ENCODE measurements at places on chromosomes 1 and 21.

- no peak for DNase-seq
Measured at GRCh38 chr1:21298981-21299391, 8.7 kb upstream of the ECE1 start.

DNA sequence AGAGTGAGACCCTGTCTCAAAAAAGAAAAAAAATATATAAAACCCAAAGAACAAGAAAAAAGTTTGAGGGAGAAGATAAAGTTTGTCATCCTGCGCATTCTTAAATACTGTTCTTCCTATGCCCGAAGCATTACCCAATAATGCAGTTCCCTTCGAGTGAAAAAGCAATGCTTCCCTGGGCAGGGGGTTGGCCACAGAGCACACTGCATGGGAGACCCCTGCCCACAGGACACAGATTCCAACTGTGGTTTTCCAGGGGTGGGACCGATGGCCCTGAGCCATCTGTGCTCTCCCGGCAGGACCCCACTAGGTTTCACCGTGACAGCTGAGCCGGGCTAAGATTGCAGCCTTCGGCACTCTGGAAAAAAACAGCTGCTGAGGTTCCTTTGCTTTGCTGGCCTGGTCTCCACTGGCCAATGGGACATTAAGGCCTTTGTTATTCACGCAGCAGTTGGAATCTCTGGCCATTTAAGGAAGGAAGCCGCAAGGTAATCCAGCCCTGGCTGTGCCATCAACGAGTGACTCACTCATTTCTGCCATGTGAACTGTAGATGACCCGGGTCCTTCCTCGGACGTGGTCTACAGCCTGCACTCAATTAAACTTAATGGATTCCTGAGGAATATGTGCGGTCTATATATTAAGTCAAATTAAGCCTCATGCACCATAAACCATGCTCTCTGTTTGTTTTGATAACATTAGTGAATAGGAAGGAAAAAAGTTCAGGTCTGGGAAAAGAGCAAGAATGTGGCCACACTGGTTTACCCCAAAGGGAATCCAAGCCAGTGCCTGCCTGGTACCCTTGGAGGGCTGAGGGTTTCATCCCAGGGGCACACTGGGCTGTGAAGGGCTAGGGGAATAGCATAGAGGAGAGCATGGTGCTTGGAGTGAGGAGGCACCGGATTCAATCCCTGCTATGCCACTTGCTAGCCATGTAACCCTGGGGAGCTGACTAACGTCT lies 163.2 kb downstream of the ZBTB18 start:
- DNase-seq = no peak

GRCh38 chr1:107804134-107804533 lies 160.8 kb downstream of the VAV3 start:
- DNase-seq = no peak

DNA sequence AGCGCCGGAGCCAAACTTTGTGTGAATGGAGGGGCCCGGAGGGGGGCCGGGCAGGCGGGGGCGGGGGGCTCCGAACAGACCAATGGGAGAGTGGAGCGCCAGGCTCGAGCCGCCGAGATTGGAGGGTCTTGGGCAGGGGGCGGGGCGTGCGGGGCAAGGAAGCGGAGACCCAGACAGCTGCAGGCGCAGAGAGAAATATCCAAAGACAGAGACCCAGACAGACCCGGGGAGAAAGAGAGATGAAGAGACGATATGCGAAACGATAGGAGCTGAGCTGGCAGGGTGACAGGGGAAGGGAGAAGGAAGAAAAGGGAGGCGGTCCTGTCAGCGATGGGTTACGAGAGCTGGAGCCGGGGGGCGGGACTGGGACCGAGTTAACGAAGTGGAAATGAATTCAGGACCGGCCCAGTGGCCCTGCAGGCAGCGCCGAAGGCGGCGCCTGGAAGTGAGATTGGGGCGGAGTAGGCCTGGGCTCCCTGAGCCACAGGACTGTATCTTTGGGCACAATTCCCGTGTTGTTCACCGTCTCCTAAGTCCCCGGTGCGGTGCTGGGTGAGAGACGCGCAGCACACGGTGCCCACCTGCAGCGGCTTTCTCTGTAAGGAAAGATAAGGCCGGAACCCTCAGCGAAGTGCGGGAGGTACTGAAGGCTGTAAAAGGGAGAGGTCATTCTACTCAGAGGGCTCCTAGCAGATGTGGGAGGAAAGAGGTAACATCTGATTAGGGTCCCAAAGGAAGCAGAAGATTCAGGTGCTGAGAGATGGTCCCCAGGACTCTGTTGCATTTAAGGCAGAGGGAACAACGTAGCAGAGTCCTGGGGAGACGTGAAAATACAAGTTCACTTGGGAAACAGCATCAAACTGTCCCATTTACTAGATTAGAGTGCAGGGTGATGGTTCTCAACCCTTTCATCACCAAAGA lies 543 bp upstream of the KCNJ10 start:
- peak; percentile 42 for DNase-seq
